Activated CD4-positive, CD25-positive, alpha-beta regulatory T cell (primary cell): ENCODE measurements at places on chromosomes 6 and 20.

DNA sequence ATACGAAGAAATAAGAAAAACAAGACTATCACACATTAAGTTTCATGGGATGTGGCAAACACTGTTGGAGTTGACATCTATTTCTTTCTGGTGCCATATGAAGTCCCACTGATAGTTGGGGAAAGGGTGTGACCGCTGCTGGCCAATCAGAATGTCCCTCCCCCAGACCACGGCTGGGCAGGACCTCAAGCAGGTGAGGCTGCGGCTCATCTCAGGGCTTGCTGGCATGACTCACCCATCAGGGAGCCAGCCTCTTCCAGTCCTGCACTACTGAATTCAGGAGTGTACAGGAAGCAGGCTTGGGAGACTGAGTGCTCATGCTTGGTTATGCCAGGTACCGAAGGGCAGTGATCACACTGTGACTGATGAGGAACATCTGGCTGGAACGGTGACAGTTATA is 18.9 kb downstream of the PREP start:
- DNase-seq, result no peak

GRCh38 chr20:38392356-38392755 is 42.8 kb downstream of the SNHG17 start:
- DNase-seq, result no peak

GRCh38 chr20:7935027-7935551 is 5.2 kb downstream of the HAO1 start:
- no peak for DNase-seq

DNA sequence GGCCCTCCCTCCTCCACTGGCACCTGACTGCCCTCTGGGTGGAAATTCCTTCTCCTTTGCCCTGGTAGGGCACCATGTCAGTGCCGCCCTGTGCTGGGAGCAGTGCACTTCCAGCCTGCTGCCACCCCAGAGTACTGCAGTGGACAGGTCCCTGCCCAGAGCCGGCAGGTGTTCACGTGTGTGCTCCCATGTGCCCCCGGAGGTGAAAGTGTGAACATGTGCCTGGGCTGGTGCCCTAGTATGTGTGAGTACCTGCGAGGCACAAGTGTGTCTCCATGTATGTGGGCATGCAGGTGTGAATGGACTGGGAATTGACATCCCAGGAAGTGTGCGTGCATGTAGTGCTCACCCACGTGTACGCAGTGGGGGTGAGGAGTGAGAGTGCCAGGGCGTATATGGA is 29.4 kb downstream of the SDCBP2 start:
- peak; percentile 3 for DNase-seq

DNA sequence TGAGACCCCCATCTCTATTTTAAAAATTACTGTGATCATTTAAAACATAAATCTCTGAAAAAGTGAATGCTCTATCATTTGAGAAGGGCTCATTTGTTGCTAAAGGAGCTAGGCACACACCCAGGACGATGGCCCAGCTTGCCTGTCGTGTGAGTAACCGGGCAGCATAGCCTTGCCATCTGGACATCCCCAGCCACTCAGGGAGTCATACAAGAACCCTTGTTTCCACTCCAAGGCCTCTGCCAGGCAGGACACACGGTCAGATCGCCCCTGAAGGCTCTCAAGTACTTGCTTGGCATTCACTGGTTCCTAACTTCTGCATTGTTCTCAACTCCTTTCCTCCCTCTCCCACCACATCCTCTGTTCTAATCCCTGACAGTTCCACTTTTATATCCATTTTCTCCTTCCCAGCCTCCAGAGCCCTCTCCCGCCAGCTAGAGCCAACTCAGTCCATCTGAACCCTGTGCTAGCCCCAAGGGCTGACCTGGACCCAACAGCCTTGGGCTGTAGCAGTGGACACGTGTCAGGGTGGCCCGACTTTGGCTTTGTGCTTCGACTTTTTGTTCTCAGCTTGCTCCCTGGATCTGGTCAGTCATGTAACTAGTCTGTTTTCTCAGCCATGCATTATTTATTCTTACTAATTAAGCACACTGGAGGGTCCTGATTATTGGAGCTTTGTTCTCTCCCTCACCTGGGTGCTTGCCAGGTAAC is 15.7 kb upstream of the EZR start:
- no peak for DNase-seq

DNA sequence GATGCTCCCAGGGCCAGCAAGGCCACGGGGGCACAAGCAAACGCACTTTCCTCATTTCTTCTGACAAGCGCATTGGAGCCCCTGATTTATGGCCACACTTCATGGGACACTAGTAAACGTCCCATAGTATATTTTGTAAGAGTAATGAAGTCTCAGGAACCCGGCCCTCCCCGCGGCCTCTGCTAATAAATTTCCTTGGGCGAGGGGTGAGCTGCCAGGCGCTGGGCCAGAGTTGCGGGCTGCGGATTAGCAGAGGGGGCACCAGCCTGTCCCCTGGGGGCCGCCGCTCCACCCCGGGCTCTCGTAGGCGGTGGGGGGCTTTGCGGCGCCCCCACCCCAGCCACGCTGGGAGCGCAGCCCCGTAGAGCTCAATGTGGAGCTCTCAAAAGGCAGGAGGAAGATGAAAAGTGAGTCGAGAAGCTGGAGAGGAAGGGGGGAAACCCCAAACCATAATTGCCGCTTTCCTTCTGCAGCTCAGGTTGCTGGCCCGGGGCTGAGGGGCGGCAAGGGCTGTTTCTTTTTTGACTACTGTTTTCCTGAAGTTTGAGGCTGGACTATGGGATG is 173.6 kb downstream of the CDC5L start:
- no peak for DNase-seq

GRCh38 chr20:770691-771090 is 2.4 kb upstream of the SLC52A3 start:
- no peak for DNase-seq

- DNase-seq, result no peak
Measured at GRCh38 chr6:37129566-37129965, 40.4 kb upstream of the PIM1 start.

DNA sequence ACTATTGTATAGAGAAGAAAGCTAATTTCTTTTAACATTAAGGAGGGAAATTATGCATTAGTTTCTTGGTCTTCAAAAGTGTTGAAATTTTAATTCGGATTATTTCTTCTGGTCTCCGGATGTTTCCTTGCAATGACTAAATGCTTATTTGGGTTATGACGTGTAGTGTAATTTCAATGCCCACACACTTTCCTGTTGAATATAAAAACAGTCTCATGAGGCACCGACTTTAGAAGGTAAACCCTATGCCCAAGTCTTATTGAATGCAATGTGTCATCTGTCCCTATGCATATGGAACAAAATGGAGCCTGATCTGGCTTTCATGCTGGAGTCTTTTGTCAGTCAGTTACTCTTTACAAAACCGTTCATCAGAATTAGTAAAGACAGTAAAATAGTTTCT is 17.7 kb downstream of the GJA1 start:
- no peak for DNase-seq

GRCh38 chr6:152086223-152086873 is 278.9 kb downstream of the ESR1 start:
- no peak for DNase-seq

GRCh38 chr6:103874575-103874974 is 985.1 kb downstream of the HACE1 start:
- no peak for DNase-seq

DNA sequence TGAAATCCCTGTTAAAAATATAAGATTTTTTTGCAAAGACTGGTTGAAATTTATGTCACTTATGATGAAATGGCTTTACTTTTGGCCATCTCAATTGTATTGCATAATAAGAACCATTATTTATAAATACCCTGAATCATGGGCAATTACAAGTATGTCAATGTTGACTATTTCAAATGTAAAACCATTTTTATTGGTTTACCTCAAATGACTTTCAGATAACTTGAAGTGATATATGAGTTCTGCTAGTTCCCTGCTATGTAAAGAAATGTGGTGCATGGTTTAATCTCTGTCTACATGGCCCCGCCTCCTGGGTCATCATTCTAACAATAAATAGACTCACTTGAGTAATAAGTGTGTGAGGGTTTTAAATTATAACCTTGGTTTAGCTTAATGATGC is 275.6 kb upstream of the PREP start:
- no peak for DNase-seq

- no peak for DNase-seq
Measured at GRCh38 chr20:5696011-5696559, 54.1 kb upstream of the SHLD1 start.

DNA sequence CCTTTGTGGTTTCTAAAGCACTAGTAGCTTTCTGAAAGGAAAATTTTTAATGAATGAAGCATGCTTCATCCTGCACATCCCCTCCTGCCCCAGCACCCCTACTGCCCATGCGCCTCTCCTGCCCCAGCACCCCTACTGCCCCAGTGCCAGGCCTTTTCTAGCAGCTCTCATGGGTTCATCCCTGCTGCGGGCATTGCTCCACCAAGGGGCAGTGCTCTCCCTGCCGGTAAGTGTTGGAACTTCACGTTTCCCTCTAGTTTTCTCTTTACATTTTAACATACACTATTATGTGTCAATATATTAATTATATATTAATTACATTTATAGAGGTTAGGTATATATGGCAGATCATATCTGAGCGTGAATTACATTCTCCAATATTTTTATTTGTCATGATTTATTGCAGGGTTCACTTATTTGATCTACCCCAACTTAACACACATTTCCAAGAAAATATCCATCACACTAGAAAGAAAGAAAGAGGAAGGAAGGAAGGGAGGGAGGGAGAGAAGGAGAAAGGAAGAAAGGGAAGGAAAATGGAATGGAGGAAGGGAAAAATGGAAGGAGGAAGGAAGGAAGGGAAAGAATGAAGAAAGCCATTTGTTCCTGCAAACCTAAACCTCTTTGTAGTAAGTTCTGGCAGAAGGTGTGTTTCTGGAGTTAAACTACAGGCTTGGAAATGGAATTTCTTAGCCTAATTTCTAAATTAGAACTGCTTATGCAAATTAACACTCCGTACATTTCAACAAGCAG is 46.8 kb downstream of the CEP43 start:
- DNase-seq, result no peak

GRCh38 chr6:38192011-38192410 is 372.5 kb downstream of the ZFAND3 start:
- DNase-seq, result no peak

GRCh38 chr6:90428514-90428913 is 131.9 kb upstream of the BACH2 start:
- no peak for DNase-seq

DNA sequence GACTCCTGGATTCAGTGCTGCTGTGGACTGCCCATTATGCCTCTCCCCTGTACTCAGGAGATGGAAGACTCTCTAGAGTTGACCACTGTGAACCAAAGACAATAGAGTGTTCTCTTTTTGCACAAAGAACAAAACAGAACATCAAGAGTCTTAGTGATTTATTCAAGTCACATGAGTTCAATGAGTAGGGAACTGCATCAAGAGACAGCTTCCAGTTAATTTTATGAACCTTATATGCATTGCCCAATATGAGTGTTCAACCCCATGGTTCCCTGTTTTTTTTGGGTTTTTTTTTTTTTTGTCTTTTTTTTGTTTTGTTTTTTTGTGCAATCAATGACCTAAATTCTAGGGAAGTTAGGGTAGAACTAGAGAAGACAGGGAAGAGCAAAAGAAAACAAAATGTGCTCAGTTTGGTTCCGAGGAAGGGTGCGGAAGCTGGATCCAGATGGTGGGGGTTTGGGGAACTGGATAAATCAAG is 224.3 kb downstream of the MAFB start:
- DNase-seq, result no peak

DNA sequence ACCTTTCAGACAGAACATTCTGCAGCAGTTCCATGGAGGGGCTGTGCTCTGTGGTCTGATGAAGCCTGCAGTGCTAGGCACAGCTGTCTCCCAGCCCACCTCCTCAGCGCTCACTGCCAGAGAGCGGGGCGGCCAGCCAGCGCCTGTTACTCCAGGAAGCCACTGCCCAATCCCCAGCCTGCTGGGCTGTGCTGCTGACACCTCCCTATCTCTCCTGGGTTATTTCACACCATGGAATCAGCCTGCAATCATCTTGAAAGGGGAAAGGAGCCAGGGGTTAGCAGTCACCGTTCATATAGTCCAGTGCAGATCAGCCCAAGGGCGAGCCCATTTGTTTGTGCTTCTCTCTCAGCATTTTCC is 46.3 kb upstream of the NHSL1 start:
- no peak for DNase-seq

DNA sequence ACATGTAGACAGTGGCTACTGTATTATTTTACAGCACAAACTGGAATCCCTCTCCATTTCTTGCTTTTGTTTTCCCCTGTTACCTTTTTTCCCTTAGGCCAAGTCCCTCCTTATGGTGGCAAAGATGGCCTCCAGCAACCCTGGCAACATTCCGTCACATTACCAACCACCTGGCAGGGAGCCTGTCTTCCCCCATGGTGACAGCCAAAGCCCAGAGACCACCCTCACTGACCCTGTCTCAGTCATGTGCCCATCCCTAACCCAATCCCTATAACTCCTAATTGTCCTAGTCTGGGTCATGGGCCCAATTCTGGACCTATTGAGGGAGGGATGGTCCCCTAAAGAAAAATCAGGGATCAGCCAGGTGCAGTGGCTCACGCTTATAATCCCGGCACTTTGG is 27.6 kb downstream of the PARD6B start:
- DNase-seq, result no peak

DNA sequence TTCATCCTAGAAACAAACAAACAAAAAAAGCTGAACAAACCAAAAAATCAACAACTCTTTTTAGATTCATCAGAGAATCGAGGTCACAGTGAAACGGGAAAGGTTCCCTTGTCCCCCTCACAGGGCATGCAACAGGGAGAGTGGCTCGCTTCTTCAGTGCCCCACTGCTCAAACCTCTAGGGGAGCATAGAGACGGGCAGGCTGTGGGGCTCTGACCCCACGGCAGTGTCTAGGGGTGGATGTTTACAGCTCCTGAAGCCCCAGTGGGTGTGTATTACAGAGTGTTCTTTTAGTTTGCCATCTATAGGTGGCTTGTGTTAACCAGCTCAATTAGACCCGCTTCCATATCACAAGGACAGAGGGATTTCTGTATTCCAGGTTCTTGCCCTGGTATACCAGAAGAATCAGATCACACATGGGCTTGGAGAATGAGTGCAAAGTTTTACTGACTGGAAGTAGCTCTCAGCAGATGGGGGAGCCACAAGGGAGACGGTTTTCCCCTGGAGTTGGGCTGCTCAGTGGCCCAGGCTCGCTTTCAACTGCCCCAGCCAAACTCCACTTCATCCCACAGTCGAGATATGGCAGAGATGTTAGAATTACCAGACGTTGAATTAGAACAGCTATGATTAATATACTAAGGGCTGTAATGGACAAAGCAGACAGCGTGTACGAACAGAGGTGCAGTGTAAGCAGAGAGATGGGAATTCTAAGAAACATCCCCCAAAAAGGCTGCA is 192.6 kb upstream of the CST7 start:
- DNase-seq, result no peak
